Upper lobe of left lung (tissue), 6 donors: ENCODE measurements at places on chromosomes 5 and 9. TPM values are rescaled to one million over a fixed set of nuclear protein-coding genes. Genes with fewer than 3 reads are reported as not detected.

- peaks cover 52% of the 10 kb centered on the region for H3K4me1 ChIP-seq
- DNase-seq, result peak; percentile 58
- no peak overlapping the region for H3K27ac ChIP-seq
- H3K4me3 ChIP-seq, result no peak overlapping the region
- no peaks in the 10 kb centered on the region for H3K27me3 ChIP-seq
These were observed 102.6 kb downstream of the ARHGAP26 start for GRCh38 chr5:142872795-142873194.

DNA sequence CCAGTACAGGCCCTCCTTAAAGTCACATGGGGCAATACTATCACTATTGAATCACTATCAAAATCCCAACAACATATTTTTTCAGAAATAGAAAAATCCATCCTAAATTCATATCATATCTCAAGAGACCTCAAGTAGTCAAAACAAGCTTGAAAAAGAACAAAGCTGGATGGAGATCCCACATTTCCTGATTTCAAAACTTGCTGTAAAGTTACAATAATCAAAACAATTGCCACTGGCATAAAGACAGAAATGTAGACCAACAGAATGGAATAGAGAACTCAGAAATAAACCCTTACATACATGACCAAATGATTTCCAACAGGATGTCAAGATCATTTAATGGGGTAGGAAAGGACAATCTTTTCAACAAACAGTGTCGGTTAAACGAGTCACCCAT lies 41.3 kb upstream of the CDKN2AIPNL start:
- H3K27me3 ChIP-seq, result no peaks in the 10 kb centered on the region
- H3K4me3 ChIP-seq, result no peak overlapping the region
- no peak for DNase-seq
- H3K4me1 ChIP-seq, result no peaks in the 10 kb centered on the region
- no peaks in the 10 kb centered on the region for H3K36me3 ChIP-seq
- no peak overlapping the region for H3K27ac ChIP-seq

GRCh38 chr9:35366627-35367026 lies 123.3 kb upstream of the RUSC2 start:
- H3K27me3 ChIP-seq, result no peaks in the 10 kb centered on the region
- H3K36me3 ChIP-seq, result peaks cover 29% of the 10 kb centered on the region
- H3K4me3 ChIP-seq, result no peak overlapping the region
- no peak for DNase-seq
- H3K4me1 ChIP-seq, result peaks cover 36% of the 10 kb centered on the region

N4BP3 gene
- total RNA-seq, result 3.2 TPM

GRCh38 chr9:125486576-125486975 lies 220.4 kb downstream of the MAPKAP1 start:
- H3K36me3 ChIP-seq, result no peaks in the 10 kb centered on the region
- H3K4me3 ChIP-seq, result no peak overlapping the region
- peak; percentile 76 for DNase-seq
- peak overlapping the region; percentile 32 for H3K27ac ChIP-seq
- H3K4me1 ChIP-seq, result peaks cover 21% of the 10 kb centered on the region

DNA sequence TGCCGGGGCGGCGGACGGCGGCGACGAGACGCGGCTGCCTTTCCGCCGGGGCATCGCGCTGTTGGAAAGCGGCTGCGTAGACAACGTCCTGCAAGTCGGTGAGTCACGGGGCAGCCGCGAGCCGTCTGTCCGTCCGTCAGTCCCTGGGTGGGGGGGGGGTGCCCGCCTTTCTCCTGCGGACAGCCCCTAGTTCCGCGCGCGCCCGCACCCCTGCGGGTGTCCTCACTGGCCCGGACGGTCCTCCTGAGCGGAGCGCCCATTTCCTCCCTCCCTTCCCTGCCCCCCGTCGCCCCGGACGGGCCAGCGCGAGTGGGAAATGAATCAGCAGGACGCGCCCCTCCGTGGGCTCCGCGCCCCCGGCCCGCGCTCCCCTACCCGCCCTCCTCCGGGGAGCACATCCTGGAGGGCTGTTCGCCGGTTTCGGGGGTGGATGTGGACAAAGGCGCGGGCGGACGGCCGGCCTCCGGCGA lies 828 bp downstream of the ZSWIM6 start:
- peak; percentile 55 for DNase-seq
- H3K27me3 ChIP-seq, result no peaks in the 10 kb centered on the region
- H3K36me3 ChIP-seq, result no peaks in the 10 kb centered on the region
- H3K4me1 ChIP-seq, result peaks cover 29% of the 10 kb centered on the region

GRCh38 chr9:117403848-117404247 lies 11.0 kb downstream of the ASTN2 start:
- H3K36me3 ChIP-seq, result no peaks in the 10 kb centered on the region
- no peaks in the 10 kb centered on the region for H3K4me1 ChIP-seq
- no peak overlapping the region for H3K27ac ChIP-seq

DNA sequence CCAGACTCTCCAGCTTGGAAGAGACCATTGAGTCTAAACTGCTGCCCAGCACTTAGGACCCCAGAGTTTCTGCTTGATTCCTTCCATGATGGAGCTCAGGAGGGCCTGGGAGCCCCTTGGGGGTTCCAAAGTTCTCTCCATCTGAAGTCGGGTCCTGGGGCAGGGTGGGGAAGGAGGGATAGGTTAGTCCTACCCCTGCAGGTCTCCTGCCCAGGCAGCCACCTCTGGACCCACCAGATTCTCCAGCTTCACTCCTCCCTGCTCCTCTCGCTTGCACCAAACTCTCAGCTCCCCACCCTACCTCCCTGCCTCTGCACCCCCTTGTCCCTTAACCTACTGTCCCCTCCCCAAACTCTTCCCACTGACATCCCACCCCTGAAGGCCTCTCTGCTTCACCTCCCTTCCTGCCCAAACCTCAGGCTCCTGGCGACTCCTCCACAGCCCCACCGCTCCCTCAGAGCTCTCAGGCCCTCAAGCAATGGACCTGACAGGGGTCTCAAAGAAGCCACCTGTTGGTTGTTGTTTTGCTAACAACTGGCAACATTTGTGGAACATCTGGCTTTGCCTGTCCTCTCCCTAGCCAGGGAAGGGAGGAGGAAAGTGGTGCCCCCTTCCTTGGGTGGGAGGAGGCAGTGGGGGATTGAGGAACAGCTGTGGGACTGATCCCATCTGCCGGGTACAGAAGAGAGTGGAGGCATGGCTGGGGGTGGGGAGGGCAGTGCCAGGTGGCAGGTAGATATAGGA lies 137.5 kb downstream of the RGS3 start:
- peaks cover 25% of the 10 kb centered on the region for H3K4me1 ChIP-seq
- H3K27ac ChIP-seq, result no peak overlapping the region
- no peak overlapping the region for H3K4me3 ChIP-seq
- H3K27me3 ChIP-seq, result no peaks in the 10 kb centered on the region

ABHD17B gene
- 27.3 TPM for total RNA-seq

DNA sequence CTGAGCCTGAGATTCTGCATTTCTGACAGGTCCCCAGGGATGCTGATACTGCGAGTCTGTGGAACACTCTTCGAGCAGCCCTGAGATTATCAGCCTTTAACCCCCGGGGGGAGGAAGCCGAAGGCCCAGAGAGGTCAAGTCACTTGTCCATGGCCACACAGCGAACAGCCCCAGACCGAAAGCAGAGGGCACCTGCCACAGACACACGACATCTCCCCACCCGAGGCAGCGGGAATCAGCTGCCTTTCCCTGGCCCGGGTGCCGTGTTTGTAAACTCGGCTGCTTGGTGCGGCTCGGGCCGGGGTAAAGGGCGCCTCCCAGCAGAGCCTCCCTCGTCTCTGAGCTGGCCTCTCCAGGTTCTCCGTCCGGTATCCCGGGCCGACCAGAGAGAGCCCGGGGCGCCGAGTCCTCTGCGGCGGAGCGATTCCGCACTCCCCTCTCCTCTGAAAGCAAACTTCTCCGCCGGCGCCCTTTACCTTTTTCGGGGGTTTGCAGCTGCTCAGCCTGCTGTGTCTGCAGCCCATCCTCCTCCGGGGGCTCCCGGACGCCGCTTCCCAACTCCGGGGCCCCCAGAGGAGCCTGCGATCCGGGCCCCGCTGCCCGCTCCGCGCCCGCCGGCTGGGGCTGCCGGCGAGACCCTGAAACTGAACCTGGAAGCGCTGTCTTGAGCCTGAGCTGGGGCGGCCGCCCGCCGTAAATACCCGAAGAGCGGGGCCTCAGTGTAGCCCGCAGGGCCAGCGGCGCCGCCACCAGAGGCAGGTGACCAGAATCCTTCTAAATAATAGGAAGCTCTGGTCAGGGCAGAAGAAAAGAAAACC lies at the start of gene CCDC69:
Gene CCDC69, minus strand, starts transcription at position 646 of the 818 bp plus-strand sequence. Its CDS starts 122 bp downstream, at position 524.
- no peaks in the 10 kb centered on the region for H3K27me3 ChIP-seq
- no peaks in the 10 kb centered on the region for H3K36me3 ChIP-seq
- peaks cover 47% of the 10 kb centered on the region for H3K4me1 ChIP-seq
- peak; percentile 95 for DNase-seq
- H3K27ac ChIP-seq, result peak within 1 kb of the TSS; percentile 95

- no peak for DNase-seq
- H3K27me3 ChIP-seq, result no peaks in the 10 kb centered on the region
- H3K4me3 ChIP-seq, result no peak overlapping the region
- H3K4me1 ChIP-seq, result no peaks in the 10 kb centered on the region
- no peaks in the 10 kb centered on the region for H3K36me3 ChIP-seq
These were observed 185.6 kb downstream of the DMAC1 start for GRCh38 chr9:7613931-7614330.

- H3K4me3 ChIP-seq, result no peak overlapping the region
- H3K27ac ChIP-seq, result no peak overlapping the region
- no peaks in the 10 kb centered on the region for H3K36me3 ChIP-seq
- no peaks in the 10 kb centered on the region for H3K4me1 ChIP-seq
- no peaks in the 10 kb centered on the region for H3K27me3 ChIP-seq
These were observed 30.9 kb upstream of the NXNL2 start for GRCh38 chr9:88503845-88504764.

GRCh38 chr9:82108474-82108873 lies 119.9 kb downstream of the SPATA31D1 start:
- no peak overlapping the region for H3K27ac ChIP-seq
- H3K4me3 ChIP-seq, result no peak overlapping the region
- no peak for DNase-seq
- no peaks in the 10 kb centered on the region for H3K27me3 ChIP-seq

PCDHA12 gene
- total RNA-seq, result 11.7 TPM

- H3K27ac ChIP-seq, result no peak overlapping the region
- H3K4me1 ChIP-seq, result no peaks in the 10 kb centered on the region
- no peak for DNase-seq
- no peak overlapping the region for H3K4me3 ChIP-seq
- H3K27me3 ChIP-seq, result no peaks in the 10 kb centered on the region
These were observed 63.7 kb upstream of the FANCC start for GRCh38 chr9:95381221-95381620.

DNA sequence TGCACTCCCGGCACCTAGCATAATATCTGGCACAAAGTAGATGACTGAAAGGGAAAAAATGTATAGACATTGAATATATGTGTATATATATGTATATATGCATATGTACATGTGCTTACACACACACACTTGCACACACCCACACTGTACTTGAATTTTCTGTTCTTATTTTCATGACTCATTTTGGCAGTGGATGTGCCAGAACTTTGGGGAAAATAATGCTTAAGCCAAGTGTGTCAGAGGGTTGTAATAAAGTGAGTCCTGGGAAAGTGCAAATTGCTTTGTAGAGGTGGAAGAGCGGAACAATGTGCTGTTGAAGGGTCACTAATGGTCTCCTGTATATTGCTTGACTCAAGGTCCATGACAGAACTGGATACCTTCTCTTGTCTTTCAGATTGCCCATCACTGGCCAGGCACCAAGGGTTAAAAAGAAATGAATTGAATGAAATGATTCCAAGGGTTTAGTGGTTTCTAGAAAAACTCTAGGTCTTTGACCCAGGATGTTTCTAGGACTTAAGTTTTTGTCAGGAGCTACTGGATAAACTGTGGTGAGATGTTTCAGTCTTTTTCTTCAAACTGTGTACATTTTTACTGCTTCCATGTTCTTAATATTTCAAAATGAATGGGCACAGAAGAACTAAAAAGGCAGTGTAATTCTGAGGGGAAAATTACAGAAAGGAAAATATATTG lies 129.9 kb upstream of the MOCS2 start:
- H3K36me3 ChIP-seq, result no peaks in the 10 kb centered on the region
- H3K4me3 ChIP-seq, result no peak overlapping the region
- H3K27me3 ChIP-seq, result no peaks in the 10 kb centered on the region
- H3K4me1 ChIP-seq, result no peaks in the 10 kb centered on the region

MEGF10 gene
- not detected for total RNA-seq

DNA sequence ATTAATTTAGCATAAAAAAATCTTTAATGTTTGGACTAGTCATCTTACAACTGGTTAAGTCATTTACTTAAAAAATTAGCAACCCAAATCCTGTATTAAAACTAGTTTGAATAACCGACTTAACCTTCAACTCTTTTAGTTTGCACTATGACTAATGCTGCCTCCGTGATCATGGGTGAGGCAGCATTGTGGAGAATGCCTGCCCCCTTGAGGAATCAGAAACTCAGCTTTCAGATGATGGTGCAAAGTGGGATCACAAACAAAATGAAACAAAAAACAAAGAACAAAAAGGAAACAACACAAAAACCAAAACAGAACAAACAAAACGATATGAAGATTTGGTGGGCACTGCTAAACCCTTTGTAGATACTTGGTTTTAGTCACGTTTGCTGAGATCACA lies 127.0 kb upstream of the PALM2AKAP2 start:
- H3K4me1 ChIP-seq, result no peaks in the 10 kb centered on the region
- no peaks in the 10 kb centered on the region for H3K36me3 ChIP-seq
- H3K4me3 ChIP-seq, result no peak overlapping the region
- DNase-seq, result no peak
- no peaks in the 10 kb centered on the region for H3K27me3 ChIP-seq
- no peak overlapping the region for H3K27ac ChIP-seq

DNA sequence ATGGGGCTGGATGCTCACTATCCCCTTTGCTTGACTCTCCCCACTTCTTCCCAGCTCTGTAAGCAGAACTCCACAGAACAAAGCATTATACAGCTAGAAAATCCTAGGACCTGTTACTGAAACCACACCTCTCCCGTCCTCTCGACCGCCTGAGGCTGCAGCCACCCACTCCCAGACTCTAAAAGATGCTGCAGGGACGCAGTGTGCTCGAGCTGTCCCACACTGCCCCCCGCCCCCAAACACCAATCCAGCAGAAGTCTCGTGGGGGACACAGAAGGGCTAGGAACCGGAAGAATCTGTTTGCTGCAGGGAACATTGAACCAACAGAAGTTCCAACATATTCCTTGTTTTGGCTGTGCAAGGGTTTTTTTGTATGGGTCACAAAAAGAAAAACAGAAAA lies 7.6 kb downstream of the CAMK2A start:
- DNase-seq, result no peak
- no peaks in the 10 kb centered on the region for H3K4me1 ChIP-seq
- H3K36me3 ChIP-seq, result no peaks in the 10 kb centered on the region
- no peak overlapping the region for H3K4me3 ChIP-seq
- no peaks in the 10 kb centered on the region for H3K27me3 ChIP-seq

GRCh38 chr5:90050103-90050502 lies 359.5 kb downstream of the CETN3 start:
- H3K4me3 ChIP-seq, result no peak overlapping the region
- no peaks in the 10 kb centered on the region for H3K36me3 ChIP-seq
- no peaks in the 10 kb centered on the region for H3K4me1 ChIP-seq
- DNase-seq, result no peak

DNA sequence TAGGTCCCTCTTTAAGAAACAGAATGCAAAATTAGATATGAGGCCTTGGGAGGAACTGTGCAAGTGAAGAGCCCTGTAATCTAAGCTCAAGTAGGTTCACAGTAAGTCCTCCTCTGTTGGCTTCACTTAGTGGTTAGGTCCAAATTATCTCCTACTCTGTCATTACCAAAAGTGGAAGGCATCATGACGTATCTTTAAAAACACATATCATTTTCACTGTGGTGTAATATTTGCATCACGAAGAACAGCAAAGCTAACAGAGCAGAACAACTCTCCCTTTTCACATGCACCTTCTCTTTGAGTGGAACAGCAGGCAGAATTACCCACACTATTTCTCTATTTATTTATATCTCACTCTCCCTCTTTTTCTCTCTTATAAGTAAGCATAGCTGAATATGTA lies 240.5 kb upstream of the CCNH start:
- H3K27ac ChIP-seq, result no peak overlapping the region
- H3K36me3 ChIP-seq, result no peaks in the 10 kb centered on the region
- no peaks in the 10 kb centered on the region for H3K27me3 ChIP-seq
